NCI-H1105 treated with DMSO at 0.1 percent for 48 hours (cell line): ENCODE measurements at places on chromosomes 11 and 22.

DNA sequence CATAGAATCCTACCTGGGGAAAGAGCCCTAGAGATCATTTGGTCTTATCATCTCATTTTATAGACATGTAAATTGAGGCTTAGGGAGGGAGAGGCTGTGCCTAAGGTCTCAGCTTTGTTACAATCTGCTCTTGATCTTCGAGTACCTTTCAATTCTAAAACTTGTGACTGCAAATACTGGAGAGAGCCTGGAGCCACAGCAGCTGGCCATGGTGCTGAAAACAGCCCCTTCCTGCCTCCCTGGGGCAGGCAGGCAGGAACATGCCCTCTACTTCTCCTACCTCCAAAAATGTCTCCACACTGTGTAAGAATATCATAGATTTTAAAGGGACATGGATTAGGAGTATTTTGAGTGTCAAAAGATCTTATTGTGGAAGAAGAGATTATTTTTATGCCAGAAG, 52.2 kb downstream of the C22orf42 start:
- DNase-seq = no peak

DNA sequence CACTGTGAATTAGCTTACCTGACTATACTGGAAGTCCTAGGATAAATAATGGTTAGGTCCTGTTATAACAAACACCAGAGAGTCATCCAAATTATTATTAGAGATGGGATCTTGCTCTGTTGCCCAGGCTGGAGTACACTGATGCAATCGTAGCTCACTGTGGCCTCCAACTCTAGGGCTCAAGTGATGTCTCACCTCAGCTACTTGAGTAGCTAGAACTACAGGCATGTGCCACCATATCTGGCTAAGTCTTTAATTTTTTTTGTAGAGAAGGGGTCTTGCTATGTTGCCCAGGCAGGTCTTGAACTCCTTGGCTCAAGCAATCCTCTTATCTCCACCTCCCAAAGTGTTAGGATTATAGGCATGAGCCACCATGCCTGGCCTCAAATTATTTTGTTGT, 37.2 kb downstream of the OSBP start:
- no peak for DNase-seq

- no peak for DNase-seq
Observed at GRCh38 chr11:34226210-34226609, 120.8 kb downstream of the NAT10 start.

DNA sequence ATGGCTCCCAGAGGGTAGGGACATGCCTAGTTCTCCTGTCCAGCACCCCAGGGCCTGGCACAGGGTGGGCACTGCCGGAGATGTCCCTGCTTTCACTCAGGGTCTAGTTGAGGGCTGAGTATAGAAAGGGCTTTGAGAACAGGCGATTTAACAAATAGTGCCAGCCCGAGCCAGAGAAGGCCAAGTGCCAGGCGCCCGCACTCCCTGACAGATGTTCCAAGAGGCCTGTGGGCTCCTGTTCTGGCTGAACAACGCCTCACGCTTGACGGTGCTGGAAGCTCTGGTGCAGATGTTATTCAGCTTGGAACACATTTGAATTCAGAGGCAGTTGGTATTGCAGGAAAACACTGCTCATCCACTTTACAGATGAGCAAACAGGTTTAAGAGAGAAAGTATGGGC, 46.5 kb downstream of the NFAM1 start:
- DNase-seq = no peak

GRCh38 chr11:45603946-45604682, 61.3 kb downstream of the CHST1 start:
- no peak for DNase-seq

- no peak for DNase-seq
Observed at GRCh38 chr11:6602096-6602940, 1.1 kb downstream of the RRP8 start.

GRCh38 chr11:12159351-12160099, 49.1 kb downstream of the MICAL2 start:
- no peak for DNase-seq

DNA sequence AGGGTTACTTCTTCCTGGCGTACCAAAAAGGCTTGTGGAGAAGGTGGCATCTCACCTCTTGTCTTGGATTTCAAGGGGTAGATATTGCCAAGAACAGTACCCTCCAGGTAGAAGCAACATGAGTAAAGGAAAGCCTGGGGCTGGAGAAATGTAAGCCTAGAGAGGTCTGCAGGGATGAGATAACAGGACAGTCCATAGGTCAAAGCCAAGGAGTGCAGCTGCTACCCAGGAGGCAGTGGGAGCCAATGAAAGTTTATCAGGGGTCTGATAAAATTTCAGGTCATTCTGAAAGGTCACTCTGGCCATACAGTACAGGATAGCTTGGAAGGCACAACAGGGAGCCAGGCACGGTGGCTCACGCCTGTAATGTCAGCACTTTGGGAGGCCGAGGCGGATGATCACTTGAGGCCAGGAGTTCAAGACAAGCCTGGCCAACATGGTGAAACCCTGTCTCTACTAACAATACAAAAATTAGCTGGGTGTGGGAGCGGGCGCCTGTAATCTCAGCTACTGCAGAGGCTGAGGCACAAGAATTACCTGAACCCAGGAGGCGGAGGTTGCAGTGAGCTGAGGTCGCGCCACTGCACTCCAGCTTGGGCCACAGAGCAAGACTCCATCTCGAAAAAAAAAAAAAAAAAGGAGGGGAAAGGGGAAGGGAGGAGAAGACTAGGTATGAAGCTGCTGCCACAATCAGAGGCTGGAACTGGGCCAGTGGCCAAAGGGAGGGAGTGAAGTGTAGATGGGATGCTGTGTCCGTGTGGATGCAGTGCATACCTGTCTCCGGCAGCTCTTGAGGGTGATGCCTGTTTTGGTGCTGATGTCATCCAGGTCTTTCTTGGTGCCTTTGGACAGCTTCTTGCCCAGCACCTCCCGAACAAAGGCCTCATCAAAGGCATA, 1.2 kb downstream of the FIBP start:
- no peak for DNase-seq

DNA sequence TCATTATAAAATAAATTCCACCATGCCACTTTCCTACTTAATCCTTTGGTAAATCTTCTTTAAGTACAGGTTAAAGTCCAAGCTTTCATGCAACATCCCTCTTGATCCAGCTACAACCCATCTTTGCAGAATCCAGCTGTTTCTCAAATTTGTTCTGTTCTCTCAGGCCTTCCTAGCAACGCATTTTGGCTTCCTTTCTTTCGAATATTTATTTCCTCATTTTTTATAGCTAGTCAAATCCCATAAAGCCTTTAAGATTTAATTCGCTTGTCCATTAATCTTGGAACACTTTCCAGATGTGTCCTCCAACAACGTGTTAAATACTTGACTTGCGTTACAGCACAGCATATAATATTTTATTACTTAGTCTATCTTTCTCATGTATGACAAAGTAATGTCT, 600.1 kb upstream of the CHORDC1 start:
- no peak for DNase-seq

GRCh38 chr11:35006389-35007128, 90.1 kb downstream of the PDHX start:
- no peak for DNase-seq

GRCh38 chr11:117749541-117749910, 47.5 kb downstream of the DSCAML1 start:
- DNase-seq = no peak

- no peak for DNase-seq
Observed at GRCh38 chr11:72394416-72394815, 39.9 kb downstream of the CLPB start.

DNA sequence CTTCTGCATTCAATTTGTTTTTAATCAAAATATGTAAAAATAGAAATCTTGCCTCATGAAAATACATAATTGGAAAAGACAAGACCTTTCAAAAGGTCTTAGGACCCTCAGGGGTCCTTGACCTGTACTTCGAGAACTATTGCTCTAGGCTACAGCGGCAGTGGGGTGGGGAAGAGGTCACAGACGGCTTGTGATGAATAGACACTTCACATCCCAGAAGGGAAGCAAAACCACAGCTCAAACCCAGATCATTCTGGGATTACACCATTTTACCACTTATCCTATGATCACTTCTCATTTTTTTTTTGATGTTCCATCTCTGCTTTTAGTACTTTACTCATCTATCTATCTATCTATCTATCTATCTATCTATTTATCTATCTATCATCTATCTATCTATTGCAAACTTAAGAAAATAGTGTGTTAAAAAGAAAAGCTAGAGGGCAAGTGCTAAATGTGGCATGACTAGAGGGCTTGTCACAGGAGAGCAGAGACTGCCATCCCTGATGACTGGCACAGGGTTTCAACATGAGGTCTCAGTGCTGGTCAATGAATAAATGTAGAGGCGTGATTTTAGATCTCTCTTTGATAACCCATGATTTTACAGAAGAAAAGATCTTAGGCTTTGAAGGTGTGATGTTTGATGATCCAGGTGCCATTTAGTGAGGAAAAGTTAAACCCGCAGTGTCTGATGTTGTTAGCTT, 37.1 kb downstream of the RNF141 start:
- no peak for DNase-seq

DNA sequence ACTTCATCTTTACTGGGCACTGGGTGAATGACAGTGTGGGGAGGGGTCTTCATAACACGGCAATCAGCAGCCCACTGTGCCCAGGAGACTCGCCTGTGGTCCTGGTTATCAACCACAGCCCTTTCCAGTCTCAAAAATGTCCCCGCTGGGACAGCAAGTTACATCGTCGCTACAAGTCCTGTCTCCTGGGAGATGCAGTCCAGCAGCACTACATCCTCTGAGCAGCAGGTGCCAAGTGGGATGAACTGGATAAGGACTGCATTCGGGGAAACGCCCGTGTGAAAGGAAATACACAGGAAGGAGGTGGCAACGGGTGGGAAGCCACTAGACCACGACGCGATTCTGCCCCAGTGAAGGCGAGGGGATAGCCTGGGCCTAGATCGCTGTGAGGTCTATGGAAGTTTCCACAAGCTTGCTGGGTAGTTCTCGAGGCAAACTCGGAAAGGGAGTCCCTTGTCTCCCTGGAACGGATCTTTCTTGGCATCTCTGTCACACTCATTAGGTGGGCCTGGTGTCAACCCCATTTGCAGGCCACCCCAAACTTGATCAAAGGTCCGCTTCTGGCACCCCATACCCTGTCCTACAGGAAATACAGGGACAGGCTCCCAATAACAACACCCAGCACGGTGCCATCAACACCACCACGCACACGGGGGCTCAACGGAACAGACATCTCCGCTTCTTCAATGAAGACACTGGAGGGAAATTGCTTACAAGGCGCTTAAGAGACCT, 4.4 kb downstream of the ASCL2 start:
- no peak for DNase-seq

DNA sequence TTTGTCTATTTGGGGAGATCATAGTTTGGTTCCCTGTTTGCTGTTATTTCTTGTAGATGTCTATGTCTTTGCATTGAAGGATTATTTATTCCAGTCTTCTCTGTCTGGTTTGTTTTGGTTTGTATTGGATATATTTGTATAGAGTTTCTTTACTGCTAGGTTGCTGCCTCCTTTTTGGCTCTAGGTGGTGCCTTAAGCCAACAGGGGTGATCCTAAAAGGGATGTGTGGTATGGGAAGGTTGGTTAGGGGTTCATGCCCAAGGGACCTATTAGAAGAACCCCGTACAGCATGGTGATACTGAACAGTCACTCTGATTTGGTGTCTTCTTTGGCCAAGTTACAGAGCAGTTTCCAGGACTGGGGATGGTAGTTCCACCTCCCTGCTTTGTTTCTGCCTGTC, 36.4 kb upstream of the PGR start:
- DNase-seq = no peak

DNA sequence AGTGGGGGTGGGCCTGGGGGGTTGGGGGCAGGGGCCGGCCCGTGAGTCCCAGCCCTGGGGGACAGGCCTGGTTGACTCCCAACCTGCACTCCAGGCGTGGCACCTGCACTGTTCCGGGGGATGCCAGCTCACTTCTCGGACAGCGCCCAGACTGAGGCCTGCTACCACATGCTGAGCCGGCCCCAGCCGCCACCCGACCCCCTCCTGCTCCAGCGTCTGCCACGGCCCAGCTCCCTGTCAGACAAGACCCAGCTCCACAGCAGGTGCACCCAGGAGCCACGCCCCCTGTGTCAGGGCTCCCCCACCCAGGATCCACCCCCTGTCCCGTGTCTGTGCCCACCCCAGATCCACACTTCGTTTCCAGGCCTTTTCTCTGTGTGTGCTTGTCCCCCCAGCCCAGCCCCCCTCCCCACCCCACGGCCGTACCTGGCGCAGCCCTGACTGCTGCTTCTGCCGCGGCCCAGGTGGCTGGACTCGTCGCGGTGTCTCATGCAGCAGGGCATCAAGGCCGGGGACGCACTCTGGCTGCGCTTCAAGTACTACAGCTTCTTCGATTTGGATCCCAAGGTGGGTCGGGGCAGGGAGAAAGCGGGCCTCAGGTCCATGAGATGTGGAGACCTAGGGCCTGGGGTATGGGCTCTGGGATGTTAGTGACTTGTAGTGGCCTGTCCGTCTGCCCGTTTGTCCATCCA, 4.8 kb downstream of the FERMT3 start:
- no peak for DNase-seq

GRCh38 chr22:50304528-50305392, 2.7 kb downstream of the PLXNB2 start:
- no peak for DNase-seq

- DNase-seq = no peak
Observed at GRCh38 chr11:83938148-83938547, 652.0 kb upstream of the CCDC90B start.

DNA sequence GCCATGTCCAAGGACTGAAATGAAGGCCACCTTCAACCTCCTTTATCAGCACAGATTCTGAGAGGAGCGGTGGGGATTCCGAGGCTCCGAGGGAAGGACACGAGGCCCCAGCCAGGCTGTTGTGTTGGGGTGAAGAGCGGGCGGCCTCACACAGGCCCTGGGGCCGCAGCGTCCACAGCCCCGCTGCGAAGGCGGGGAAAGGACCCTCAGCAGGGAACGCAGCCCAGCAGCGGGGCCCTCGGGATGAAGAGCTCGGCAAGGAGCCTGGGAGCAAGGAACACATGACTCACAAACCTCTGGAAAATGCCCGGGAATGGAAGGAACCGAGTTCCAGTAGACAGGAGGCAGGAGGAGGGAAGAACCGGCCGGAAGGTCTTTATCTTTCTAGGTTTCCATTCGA, 227.2 kb downstream of the BRD1 start:
- no peak for DNase-seq
